ENCODE measurements at places on chromosomes 11 and 22.

DNA sequence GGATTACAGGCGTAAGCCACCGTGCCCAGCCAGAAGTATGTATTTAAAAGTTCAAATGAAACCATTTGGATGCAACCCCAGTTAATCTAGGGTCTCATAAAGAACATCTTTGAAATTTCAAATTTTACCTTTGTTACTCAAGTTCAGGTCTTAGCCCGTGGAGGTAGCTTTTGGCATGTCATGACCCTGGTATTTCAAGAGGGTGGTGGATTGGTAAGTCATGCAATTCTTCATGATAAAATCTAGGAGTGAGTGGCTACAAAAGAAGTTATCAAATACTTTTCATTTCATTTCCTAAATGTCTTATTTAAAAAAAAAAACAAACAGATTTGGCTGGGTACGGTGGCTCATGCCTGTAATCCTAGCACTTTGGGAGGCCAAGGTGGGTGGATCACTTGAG lies 80.6 kb downstream of the ABTB2 start:
- DNase-seq: no peak

DNA sequence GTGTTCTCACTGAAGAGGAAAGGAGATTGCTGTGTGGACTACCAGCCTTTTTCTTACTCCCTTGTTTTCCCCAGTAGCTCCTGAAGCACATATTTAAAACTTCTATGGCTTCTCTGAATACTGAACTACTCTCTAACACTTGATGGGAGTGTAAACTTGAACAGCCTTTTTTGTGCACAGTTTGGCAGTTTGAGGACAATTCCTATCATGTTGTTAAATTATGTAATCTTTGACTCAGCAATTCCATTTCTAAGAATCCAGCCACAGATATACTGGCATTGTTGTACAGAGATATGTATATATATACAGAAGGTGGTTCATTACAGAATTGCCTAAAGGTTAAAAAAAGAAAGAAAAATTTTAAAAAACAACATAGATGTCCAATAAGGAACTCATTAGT lies 47.1 kb upstream of the EED start:
- DNase-seq: no peak

DNA sequence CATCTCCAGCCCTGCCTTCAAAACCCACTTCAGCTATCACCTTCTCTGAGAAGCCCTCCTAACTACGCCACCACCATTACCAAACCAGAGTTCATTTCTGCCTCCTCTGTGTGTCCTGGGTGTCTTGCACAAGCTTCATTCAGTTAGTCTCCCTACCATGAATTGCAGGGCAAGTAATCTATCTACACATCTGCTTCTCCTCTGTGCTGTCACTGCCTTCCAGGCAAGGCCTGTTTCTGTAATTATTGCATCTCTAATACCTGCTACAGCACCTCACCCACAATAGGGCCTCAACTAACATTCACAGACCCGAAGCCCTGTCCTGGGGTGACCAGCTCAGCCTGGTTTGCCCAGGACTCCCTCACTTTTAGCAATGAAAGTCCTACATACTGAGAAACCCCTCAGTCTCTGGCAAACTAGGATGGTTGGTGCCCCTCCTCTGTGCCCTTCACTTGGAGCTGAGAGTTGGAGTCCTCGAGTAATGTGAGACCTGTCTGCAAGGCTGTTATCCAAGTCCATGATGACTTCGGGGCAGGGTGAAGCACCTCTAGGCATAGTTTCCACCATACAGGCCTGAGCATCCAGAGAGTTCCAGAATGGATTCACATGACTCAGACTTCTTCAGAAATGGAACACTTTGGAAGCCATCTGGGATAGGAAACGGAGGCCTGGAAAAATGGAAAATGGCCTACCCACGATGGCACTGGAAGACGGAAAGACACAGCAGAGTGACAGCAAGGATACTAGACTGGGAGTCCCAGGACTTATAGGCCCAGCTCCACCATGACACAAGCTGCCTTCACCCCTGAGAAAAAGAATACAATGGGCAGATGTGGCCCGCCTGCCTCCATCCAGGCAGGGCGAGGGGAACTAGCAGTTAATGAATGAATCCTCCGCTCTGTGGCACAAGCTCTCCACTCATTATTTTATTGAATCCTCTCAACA lies 269.3 kb downstream of the BUD13 start:
- DNase-seq: no peak

- no peak for DNase-seq
These were observed 61.5 kb downstream of the NUP98 start for GRCh38 chr11:3735827-3736226.

DNA sequence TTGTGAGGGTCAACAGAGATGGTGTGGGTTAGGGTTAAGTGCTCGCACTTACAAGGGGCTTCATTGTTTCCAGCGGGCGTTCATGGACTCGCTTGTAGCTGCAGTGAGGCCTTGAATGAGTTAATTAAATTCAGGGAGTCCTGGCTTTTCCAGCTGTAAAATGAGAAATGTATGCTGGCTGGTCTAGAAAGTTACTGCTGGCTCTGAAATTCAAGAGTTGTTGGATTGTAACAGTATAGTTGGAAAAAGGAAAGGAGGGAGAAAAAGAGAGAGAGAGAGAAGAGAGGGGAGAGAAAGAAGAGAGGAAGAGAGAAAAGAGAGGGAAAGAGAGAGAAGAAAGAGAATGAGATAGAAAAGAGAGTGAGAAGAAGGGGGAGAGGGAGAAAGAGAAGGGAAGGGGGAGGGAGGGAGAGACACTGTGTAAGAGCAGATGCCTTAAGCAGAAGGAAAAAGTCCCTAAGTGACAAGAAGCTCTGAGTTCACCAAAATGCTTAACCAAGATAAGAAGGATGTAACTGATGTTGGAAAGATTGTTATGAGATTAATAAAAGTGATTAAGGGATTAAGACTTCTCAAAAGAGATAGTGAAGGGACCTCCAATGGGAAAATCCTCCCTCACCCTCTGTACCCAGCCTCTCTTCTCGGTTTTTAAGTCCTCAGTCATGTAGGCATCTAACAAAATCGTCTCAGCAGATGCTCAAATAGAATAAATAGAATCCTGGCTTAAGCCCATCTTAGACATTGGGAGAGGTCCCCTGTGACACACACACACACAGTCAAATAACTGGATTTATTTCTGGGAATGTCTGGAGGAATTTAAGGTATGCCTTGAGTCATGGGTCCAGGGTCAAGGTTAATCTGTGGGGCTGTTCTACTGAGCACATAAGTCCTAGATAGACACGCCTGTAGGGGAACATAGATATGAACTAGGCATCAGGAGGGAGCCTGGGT lies 477.9 kb downstream of the MIAT start:
- no peak for DNase-seq

DNA sequence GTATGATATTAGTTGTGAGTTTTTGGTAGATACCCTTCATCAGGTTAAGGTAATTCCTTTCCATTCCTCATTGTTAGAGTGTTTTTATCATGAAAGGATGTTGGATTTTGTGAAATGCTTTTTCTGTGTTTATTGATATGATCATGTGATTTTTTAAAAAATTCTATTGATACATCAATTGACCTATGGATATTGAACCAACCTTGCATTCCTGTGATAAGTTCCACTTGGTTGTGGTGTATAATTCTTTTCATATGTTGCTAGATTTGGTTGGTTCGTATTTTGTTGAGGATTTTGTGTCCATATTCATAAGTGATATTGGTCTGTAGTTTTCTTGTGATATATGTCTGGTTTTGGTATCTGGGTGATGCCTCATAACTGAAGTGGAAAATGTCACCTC lies 6.7 kb downstream of the ANKRD13D start:
- DNase-seq: no peak

GRCh38 chr11:72834905-72835304 lies 20.7 kb downstream of the ATG16L2 start:
- DNase-seq: no peak

DNA sequence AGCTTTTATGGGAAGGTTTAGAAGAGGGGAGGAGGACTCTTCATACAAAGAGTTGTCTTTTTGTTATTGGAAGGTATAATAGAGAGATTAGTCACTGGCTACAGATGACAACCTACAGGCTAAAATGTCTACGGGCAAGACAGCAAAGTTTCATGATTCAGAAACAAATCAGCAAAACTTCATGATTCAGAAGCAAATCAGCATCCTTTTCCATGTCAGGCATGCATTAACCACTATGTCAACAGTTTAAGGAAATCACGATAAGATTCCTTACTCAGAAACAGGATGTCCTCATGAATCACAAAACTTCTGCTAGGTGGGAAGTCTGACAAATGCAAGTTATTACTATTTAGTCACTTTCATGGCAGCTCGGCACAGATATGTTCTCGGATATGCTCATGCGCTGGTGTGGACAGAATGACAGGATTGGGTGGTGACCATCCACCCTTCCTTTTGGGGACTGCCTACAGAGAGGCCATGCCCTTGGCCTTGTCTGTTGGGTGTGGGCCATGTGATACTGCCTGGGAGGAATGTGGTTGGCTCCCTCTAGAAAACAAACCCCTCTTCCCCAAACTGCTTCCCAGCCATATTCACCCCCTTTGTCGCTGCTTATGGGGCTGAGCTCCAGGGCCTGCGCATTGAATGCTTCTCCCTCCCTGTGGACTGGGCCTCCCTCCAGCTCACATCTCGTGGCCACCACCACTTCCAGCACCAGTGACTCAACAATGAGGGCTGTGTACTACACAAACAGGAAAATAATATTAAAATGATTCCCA lies 10.1 kb downstream of the C11orf91 start:
- no peak for DNase-seq

DNA sequence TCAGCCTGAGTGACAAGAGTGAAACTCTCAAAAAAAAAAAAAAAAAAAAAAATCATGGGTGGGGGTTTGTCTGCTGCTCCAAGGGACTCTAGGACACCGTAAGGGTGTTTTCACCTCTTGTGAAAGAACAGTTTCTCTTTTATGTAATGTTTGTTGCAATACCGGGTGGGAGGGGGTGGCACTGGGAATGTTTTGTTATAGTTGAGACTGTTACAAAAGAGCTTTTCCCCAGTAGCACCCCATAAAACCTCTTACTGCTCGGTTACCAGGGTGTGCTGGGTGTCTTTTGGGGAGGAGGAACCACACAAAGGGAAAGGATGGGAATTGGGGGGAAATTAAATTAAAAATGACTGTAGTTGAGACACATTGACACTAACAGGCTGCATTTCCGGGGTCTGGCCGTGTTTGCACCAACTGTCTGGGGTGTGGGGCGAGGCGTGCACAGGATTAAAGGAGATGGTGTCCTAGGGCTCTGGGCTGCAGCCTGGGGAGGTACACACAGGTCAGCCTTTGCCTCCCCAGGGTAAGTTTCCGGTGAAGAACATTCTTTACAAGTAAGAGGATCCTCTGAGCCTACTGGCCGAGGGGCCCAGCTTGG lies 1.6 kb downstream of the NFAM1 start:
- DNase-seq: no peak

GRCh38 chr22:27561286-27561904 lies 240.2 kb downstream of the MN1 start:
- no peak for DNase-seq

GRCh38 chr11:96905143-96905542 lies 515.3 kb downstream of the JRKL start:
- DNase-seq: no peak

DNA sequence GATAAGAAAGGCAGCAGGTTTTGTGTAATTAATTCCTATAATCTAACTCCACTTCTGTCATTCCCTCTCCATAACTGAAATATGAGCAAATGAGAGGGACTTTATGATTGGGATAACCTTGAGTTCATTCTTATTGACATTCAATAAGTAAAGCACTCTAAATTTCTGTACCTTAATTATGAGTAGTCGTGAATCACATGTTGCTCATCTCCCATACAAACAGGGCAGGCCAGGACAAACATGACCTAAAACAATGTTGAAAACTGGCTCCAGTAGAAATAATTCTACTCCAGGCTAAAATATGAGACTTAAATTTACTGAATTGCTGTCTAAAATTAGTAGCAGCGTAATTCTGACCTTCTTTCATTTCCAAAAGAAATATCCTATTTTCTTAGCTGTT lies 505.4 kb downstream of the NELL1 start:
- no peak for DNase-seq

GRCh38 chr22:24333301-24333700 lies 62.7 kb downstream of the SPECC1L start:
- no peak for DNase-seq

DNA sequence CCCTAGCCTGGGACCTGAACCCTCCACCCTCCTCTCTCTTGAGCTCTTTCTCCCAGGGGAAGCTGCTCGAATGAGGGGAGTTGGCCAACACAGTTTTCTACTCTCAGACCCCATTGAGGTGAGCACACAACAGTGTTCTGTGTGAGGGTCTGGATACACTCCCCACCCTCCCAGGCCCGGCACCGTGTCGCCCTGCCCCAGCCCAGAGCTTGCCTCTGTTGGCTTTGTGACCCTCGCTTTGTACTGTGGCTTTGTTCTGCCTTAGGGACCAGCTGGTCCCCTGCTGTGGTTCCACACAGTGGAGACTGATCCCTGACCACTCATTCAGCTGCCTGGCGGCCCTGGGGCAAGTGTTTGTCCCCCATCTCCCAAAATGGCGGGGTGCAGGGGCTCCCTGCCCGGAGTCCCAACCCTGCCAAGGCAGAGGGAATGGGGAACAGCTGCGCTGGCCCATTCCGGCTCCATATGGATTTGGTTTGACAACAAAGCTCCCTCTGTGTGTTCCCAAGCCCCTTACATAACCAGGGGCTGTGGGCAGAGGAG lies 8.3 kb downstream of the ST3GAL4 start:
- DNase-seq: no peak

- no peak for DNase-seq
These were observed 64.1 kb downstream of the PRMT3 start for GRCh38 chr11:20451568-20451967.

All from GM18507 (cell line).